ENCODE measurements at places on chromosomes 3 and 15. TPM values are rescaled to one million over a fixed set of nuclear protein-coding genes. Genes with fewer than 3 reads are reported as not detected.

GRCh38 chr3:45087155-45087554, 59.0 kb downstream of the CDCP1 start:
- no peak for DNase-seq

DNA sequence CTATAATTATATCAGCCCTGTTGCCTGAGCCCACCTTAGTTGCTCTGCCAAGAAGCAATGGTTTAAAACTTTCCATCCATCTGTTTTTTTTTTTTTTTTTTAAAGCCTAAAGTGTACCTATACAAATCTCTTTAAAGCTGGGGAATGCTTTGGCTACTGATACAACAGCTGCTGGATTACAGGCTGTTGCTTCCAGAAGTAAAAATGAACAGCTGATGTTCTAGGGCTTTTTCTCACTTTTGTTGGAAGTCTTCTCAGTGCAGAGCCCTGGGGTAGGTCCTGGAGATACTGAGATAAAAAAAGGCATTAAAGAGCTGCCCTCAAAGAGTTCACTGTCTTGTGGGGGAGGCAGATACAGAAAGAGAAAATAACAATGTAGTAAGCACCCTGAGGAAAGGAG, 218.1 kb downstream of the NLGN1 start:
- DNase-seq: no peak

DNA sequence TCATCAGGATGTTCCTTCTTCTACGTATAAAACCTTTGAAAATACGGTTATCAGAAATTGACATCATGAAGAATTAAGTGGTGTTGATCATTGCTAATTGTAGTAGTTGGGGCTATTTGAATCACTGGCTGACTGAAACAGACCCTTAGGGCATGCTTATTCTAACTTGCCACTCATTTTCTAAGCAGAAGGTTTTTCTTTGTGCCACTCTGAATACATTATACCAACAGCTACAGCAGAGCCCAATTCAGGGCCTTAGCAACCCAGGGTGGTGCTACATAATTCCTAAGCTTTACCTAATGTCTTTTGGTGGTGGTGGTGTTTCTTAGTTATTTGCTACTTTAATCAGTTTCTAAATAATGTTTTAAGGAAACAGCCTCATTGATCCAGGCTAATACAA, 524.2 kb downstream of the NLGN1 start:
- no peak for DNase-seq

The TBC1D2B gene
- total RNA-seq: 135 TPM

The SCN11A gene
- total RNA-seq: 0.03 TPM

Measured in activated CD8-positive, alpha-beta memory T cell treated with anti-CD3 and anti-CD28 coated beads, Interleukin-2, amount 10 ng/mL, durations not matched to agents 7 days and 5 days (primary cell).